ENCODE measurements at places on chromosomes 5 and 9.

DNA sequence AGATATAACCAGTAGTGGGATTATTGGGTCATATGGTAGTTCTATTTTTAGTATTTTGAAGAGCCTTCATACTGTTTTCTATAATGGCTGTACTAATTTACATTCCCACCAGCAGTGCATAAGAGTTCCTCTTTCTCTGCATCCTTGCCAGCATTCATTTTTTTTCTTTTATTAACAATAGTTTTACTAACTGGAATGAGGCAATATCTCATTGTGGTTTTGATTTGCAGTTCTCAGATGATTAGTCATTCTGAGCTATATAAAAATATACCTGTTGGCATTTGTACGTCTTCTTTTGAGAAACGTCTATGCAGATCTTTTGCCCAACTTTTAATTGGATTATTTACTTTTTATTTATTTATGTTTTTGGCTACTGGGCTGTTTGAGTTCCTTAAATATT is 1579.3 kb upstream of the CDH6 start:
- no peak for DNase-seq

DNA sequence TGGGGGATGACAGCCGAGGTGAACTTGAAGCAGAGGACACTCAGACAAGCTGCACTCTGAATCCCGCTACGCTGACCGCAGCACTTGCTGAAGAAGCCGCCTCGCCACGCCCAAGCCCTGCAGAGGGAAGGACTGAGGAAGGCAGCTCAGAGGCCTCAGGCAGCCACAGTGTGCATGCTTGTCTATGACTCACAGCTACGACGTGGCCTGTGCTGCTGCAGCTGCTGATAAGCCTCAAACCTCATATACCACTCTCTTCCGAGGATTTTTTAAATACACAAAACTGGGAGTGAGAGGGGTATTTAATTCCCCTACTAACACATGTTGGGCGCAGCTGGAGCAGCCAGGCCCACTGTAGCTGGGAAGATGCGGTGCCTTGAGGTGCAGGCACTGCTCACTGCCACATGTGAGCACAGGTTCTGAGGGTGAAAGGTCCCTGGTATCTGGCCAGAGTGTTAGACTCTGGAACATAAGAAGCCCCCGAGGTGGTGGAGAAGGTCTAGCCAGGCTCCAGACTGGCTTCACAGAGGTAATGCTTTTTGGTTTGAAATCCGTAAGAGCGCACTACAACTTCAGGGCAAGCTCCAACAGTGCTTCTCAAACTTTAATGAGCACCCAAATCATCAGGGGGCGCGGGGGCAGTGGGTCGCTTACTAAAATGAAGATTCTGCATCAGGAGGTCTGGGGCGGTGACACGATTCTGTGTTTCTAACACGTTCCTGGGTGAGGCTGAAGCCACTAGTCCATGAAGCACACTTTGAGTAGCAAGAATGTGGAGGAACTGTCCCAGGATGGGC is 196.8 kb downstream of the AUH start:
- DNase-seq = peak; percentile 4

GRCh38 chr9:121360601-121361374 is 9.3 kb downstream of the STOM start:
- DNase-seq = no peak

DNA sequence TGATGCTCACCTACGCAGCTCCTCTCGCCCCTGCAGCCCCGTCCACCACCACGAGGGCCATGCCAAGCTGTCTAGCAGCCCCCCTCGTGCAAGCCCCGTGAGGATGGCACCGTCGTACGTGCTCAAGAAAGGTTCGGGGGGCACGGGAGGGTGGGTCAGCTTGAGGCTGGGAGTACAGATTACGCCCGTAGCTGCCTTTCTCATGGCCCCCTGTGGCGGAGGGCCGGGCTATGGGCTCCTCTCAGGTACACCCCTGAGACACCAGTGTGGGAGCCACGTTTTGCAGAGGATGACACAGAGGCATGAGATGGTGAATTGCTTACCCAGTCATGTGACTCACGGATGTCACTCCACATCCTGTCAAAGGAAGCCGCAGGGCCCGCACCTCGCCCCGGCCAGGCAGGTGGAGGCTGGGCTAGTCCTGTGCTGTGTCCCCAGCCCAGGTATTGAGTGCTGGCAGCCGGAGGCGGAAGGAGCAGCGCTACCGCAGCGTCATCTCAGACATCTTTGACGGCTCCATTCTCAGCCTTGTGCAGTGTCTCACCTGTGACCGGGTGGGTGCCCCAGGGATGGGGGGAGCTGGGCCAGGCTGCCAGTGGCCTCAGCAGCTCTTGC is 33.7 kb downstream of the USP20 start:
- DNase-seq = peak; percentile 98

DNA sequence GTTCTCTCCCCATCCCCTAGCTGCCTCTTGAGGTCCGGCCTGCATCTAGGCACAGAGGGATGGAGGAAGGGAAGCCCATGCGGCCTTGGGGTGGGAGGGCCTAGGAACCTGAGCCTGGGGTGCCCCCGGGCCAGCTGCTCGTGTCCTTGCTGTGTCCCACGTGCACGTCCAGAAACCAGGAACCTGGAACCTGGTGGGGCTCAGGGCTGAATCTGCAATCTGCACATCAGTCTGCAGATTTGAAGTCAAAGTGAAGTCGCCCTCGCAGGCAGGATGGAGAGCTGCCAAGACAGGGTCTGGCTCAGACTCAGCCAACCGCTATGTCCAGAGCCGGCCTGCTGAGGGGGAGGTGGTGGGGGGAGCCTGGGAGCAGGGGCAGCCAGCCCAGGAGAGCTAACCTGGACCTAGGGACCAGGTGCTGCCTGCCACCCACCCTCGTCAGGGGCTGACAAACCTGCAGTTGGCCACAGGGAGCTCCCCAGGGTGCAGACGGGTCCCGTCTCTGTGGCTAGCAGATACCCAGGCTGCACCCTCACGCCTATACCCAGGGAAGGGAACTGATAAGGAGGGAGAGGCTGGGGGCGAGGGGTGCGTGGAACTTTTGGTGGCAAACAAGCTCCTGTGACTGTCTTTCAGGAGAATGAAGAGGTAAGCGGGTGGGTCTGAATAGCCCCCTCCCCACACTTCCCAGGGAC is 103.5 kb upstream of the SIMC1 start:
- no peak for DNase-seq

DNA sequence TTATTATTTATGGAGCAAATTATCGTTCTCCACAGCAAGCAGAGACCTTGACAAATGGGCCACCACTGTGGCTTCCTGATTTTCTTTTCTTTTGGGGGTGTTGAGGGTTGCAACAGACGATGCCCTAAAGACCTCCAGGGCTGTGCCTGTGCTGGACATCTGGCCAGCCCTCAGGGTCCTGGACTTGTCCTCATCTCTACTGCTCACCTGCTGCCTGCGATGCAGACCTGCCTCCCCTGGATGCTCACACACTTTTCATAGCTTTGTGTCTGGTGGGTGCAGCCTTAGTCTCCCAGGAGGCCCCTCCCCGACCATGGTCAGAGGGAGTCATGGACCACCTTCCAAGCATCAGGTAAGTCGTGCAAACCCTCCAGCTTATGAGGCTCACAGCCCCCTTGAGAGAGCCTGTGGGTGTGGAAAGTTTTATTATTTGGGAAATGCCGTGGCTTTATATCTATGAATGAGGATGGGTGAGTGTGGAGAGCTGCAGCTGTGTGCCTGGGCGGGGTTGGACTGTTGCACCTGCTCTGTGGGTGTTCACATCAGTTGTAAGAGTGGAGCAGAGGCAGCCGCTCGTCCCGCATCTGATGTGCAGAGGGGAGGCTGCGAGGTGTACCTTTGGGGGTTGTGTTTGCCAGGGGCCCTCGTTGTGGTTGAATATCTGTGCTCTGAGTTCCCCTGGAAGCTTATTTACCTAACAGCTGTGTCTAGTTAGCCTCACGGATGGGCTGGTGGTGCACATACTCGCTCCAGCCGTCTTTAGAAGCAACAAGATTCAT is 126.3 kb upstream of the IRX4 start:
- no peak for DNase-seq

DNA sequence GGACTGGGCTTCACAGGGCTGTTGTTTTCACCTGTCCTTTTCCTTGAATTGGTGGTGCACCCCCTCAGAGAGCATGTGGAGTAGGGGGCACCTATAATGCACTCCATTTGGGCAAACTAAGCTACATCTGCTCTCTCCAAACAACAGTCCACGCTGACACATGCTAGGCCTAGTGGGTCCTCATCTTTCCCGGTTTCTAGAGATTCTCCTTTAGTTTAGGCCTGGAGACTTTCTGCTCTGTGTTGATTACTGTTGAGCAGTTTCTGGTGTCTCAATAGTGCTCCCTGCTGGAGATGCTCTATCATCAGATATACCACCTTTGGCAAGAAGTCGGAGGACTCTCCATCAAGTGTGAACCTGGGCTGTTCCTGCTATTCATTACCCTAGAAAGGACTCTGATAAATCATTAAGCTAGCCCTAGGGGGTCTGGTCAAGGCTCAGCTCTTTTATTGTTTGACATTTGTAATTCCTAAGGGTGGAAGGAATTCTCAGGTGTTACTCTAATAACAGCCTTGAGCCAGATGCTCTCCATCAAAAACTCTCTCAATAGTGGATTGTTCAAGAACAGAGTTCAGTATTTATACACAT is 64.0 kb upstream of the FYB1 start:
- peak; percentile 54 for DNase-seq

DNA sequence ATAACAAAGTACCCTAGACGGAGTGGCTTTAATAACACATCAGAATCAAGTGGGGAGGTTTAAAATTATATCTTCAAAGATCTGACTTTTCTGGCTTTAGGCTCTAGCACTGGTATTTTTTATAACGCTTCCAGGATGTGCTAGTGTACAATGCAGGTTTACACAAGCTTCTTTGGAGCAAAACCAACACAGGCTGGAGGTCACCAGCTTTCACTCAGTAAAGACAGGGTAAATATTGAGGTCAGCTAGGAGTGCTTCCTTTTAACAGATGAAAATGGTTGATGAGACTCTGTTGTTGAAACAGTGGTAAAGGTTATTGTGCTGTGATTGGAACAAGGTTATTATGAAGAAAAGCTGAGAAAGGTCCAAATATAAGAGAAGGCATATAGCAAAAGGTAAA is 414.2 kb downstream of the TAF11L14 start:
- no peak for DNase-seq

DNA sequence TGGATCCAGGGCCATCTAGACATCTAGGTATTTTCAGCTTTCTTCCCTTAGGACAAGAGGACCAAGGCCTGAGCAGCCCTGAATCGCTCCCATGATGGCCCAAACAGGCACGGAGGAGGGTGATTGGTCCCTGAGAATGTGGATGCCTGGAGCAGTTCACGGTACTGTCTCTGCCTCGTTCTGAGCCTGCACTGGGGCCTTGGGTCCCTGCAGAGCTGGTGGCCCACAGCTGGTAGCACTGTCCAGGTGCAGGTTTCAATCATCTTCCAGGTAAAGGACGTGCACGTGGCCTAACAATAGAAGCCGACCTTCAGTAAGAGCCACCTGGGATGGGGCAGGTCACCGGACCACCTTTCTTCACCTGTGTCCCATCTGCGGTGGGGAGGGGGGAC is 19.4 kb upstream of the FCN1 start:
- no peak for DNase-seq

GRCh38 chr5:3993856-3994473 is 398.3 kb downstream of the IRX1 start:
- DNase-seq = no peak

DNA sequence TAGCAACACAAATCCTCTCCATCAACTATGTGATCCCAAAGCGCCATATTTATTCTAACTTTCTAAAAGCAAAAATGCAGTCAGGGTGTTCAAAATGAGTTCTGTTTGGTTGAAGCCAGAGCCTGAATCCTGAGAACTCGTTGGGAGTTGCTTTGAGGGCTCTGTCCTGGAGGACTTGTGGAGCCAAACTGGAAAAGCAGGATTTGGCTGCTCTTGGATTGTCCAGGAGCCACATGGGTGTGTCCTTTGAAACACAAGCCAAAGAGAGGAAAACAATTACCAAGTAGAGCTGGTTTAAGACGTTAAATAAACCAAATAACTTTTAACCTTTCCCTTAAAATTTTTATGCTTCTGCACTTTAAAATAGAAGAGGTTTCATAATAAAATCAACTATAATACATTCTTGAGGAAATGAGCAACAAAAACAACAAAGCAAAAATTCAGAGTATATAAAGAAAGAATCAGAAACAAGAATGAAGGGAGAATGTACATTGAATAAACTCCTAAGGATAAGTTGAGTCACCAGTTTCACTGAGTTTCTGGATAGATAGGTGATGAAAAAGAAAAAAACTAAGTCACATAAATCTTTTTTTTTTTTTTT is 13.5 kb downstream of the C5orf46 start:
- no peak for DNase-seq

DNA sequence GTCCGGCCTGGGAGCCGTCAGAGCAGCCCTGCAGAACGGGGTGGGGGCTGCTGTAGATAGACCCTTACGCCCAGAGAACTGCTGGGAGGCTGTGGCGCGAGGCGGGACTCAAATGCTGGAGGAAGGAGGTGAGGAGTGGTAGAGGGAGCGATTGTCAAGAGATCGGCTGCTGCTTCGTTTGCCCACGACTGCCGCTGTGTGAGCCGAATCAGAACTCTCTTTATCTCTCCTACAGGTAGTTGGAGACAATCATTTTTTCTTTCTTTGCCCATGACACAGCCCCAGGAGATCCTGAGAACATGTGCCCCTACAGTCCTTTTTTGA is 456 bp downstream of the ZNF79 start:
- DNase-seq = no peak

- peak; percentile 54 for DNase-seq
Observed at GRCh38 chr9:128552744-128553440, 505 bp downstream of the SPTAN1 start.

GRCh38 chr5:14737291-14737690 is 72.8 kb downstream of the OTULIN start:
- DNase-seq = no peak

GRCh38 chr5:94374336-94374735 is 244.1 kb downstream of the KIAA0825 start:
- DNase-seq = no peak

GRCh38 chr5:91069364-91069763 is 313.8 kb downstream of the ARRDC3 start:
- no peak for DNase-seq

DNA sequence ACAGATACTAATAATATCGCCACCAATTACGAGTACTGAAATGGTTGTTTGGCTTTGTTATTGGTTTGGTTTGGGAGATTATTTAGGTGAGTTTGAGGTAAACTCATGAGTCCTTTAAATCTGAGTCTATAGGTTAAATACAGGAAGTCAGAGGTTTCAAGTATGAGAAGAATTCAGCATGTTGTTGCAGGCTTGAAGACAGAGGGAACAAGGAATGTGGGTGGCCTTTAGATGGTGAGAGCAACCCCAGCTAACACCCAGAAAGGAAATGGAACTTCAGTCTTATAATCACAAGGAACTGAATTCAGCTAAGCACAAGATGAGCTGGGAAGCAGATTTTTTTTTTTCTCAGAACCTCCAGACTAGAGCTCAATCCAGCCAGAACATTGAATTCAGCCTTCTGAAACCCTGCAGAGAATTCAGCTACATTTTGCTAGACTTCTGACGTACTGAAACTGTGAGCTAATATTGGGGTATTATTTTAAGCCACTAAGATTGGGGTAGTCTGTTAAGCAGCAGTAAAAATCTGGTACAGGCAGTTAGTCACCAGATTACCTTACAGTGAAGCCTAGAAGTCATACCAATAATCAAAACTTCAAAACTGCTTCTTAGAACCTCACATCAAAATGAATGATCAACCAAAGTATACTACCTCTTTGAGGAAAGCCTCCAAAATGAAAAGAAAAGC is 216.0 kb upstream of the PUM3 start:
- DNase-seq = no peak

All from CD4-positive, CD25-positive, alpha-beta regulatory T cell (primary cell).